ENCODE measurements at places on chromosomes 4 and X.

DNA sequence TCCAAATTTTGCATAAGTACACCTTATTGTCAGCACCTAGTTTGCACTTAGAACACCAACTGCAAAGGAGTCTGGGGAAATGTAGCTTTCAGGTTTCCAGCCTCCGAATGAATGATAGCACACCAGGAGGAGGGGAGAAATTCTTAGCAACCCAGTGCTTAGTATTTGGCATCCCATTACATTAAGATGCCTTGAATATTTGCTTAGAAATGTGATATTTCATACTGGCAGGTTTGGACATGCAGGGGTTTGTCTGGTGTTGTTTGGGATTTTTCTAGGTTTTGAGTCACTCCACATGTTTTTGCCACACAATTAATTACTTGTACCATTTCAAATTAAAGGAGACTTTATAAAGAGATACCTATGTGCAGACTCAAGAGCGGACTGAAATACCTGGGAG lies 60.3 kb upstream of the CAMK2D start:
- no peak for DNase-seq

- peak; percentile 34 for DNase-seq
Measured at GRCh38 chrX:10769195-10769594, 148.8 kb upstream of the MID1 start.

- no peak for DNase-seq
Measured at GRCh38 chrX:56233682-56234081, 1.5 kb downstream of the KLF8 start.

DNA sequence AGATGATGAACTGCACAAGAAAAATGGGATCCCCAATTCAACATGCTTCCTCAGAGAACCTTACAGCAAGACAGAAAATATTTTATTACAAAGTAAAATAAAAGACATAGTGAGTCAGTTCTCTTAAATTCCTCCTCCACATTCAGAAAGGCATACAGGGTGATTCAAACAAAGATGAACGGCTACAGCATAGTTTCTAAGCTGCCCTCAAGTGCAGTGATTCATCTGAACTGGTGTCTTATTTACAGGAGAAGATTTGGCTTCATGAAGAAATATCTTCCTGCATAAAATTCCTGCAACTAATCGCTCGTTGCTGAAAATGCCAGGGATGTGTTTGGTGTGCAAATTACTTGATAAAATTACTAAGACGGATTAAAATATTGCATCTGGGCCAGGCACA lies 103.6 kb downstream of the PRKX start:
- DNase-seq: no peak

- no peak for DNase-seq
Measured at GRCh38 chr4:154720123-154720522, 23.7 kb upstream of the LRAT start.

DNA sequence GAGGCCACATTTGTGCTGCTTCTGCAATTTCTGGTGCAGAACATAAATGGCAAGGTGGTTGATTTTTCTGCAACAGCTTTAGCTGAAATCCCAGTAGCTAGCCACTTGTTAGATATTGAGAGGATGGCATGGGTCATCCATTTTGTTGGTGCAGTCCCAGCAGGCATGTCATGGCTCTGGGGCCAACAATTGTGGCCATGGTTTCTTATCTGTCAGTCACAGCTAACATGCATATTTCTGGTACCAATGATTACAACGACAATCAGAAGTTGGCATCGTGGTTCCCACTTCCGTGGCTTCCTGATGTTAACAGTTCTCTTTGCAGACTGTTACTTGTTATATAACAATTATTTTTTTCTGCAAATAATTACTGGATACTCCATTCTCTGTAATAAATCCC lies 42.8 kb upstream of the PRKG2 start:
- no peak for DNase-seq

- no peak for DNase-seq
Measured at GRCh38 chr4:134126000-134126560, 75.5 kb downstream of the PABPC4L start.

GRCh38 chrX:49163555-49164419 lies 1.2 kb downstream of the MAGIX start:
- DNase-seq: peak; percentile 70

Measured in left kidney (tissue), 8 donors.